Right ventricle myocardium superior (tissue), 1 donor: ENCODE measurements at places on chromosomes 7 and 10. TPM values are rescaled to one million over a fixed set of nuclear protein-coding genes. Genes with fewer than 3 reads are reported as not detected.

DNA sequence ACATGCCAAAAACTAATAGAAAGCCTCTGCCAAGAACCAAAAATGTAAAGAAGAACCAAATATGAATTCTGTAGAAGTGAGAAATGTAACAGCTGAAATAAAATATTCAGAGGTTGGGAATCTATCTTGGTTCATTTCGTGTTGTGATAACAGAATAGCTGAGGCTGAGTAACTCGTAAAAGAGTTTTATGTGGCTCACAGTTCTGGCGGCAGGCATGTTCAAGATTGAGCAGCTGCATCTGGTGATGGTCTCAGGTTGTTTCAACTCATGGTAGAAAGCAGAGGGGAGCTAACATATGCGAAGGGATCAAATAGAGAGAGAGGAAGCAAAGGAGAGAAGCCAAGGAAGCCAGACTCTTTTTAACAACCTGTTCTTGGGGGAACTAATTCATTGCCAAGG is 717.2 kb downstream of the TNS3 start:
- DNase-seq, result no peak

CALHM1 gene
- total RNA-seq, result not detected

GRCh38 chr10:96130326-96130995 is 364 bp downstream of the ZNF518A start:
- DNase-seq, result peak; percentile 76

DNA sequence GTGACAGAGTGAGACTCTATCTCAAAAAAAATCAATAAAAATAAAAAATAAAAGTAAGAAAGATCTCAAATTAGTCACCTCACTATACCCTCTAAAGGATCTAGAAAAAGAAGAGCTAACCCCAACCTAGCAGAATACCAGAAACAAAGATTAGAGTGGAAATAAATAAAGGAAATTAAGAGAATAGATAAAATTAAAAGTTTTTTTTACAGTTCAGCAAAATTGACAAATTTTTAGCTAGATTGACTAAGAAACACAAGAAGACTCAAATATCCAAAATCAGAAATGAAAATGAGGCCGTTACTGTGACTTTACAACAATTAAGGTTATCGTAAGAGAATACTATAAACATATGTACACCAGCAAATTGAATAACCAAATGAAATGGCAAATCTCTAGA is 29.1 kb downstream of the KCTD7 start:
- DNase-seq, result no peak

GRCh38 chr7:70383066-70383782 is 748.7 kb upstream of the GALNT17 start:
- no peak for DNase-seq

- DNase-seq, result peak; percentile 46
Observed at GRCh38 chr7:141231018-141231792, 157.3 kb downstream of the TMEM178B start.

- DNase-seq, result no peak
Observed at GRCh38 chr10:34538281-34538829, 276.7 kb downstream of the PARD3 start.

MRM2 gene
- total RNA-seq, result 20.0 TPM

SGMS1 gene
- total RNA-seq, result 18.3 TPM

FAM180A gene
- total RNA-seq, result 5.9 TPM

TAS2R60 gene
- not detected for total RNA-seq

DNA sequence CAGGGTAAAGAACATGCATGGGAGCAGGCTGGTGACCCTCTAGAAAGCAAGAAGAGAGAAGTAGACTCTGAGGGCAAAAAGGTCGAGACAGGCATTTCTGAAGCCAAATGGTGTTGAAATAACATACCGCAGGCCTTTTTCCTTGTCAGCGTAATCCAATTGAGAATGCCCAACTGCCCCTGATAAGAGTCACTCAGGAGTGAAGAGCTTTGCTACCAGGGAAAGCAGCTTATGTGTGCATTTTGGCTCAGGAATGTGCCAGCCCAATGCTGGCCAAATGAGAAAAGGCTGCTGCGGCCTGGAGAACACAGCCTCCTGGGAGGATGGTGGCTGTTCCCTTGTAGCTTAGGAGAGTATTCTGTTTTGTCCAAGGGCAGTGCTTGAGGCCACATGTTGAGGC is 61.4 kb upstream of the NFKB2 start:
- DNase-seq, result peak; percentile 65

GALNT17 gene
- total RNA-seq, result 72.1 TPM

DNA sequence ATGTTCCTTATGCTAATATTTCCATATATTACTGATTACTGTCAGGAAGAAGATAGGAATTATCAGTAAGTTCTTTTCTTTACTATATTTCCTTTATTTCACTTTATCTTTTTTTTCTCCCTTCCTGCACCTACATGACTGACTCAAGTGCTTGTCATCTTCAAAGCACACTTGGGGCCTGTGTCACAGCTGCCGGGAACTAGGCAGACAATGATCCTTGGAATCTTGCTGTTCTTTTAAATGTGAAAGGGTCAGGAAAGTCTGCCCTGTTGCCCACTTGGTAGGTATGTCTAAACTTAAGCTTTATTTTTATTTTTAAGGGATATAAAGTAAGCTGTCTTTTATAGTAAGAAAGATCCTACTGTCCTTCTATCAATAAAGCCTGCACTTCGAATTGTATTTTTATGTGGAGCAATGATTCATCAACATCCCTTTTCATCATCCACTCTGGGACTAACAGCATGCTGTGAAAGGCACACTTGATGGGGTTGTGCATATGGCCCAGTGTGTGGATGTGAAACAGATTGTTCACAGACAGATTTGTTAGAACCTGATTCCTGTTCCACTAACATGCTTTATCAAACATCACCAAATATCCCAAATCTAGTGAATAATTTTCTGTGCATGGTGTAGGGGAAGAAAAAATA is 556.9 kb downstream of the DNAJB9 start:
- DNase-seq, result no peak

DNA sequence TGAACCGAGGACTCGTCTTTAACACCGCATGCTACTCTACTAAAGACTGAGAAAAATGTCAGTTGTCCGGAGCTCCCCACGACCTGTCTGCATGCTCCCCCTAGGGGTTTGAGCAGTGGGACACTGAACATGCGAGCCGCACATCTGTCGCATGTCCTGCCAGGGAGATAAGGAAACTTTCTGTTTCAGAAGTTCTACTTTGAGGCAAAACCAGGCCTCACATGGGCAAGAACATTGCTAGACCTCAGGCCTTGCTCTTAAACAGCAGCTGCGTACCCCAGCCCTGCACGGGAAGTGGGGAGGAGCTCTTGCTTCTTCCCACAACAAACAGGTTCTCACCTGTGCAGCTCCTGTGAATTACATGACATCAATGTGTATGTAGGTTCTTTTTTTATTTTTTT is 30.3 kb upstream of the HERPUD2 start:
- no peak for DNase-seq

PNLIPRP2 gene
- not detected for total RNA-seq

DNA sequence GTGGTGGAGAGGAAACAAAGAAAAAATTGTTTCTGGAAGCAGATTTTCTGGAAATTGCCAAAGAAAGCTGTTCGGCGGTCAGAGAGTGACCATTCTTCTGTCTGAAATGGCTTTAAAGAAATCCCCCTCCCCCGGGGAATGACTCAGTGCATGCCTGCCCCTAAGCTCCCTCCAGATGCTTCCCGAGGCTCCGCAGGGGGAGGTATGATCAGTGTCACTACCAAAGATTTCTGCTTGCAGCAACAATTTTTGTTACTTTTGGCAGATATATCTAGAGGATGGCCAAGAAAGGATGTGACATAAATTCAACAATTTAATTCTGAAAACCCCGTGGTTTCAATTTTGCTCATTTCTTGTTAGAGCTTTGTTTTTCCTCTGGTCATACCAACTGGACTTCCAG is 163.9 kb downstream of the JCAD start:
- peak; percentile 82 for DNase-seq

DNA sequence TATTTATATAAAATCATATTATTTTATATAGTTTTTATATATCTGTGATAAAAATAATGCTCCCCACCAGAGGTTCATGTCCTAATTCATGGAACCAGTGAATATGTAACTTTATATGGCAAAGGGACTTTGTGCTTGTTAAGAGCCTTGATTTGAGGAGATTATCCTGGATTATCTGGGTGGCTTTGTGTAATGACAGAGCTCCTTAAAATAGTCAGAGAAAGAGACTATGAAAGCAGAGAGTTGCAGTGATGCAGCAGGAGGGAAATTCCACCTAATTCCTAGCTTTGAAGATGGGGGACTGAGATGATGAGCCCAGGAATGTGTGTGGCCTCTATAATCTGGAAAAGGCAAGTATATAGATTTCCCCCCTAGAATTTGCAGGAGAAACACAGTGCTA is 1034.2 kb upstream of the C7orf33 start:
- no peak for DNase-seq

- DNase-seq, result no peak
Observed at GRCh38 chr7:48004032-48004431, 24.6 kb upstream of the HUS1 start.

DNA sequence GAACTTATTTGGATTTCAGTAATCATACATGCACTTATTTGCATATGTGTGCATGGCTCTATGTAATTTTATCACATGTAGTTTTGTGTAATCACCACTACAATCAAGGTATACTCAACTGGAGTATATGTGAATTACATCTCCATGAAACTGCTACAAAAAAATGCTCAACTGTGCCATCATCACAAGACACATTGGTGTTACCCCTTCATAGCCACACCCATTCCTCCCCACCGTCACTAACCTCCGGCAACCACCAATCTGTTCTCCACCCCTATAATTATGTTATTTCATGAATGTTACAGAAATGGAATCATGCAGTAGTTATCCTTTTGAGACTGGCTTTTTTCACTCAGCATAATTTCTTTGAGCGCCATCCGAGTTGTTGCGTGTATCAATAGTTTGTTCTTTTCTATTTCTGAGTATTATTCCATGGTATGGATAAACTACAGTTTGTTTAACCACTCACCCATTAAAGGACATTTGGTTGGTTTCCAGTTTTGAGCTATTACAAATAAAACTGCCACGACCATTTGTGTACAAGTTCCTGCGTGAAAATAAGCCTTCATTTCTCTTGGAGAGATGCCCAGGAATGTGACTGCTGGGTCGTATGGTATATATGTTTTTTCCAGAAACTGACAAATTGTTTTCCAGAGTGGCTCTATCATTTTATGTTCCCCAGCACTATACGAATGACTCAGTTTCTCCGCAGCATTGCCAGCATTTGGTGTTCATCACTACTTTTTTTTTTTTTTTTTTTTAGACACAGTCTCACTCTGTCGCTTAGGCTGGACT is 11.3 kb upstream of the SMO start:
- no peak for DNase-seq
